ENCODE measurements at places on chromosomes 16 and 17.
A peak's percentile ranks its signal among the peaks of the same experiment; 100 is the strongest.

DNA sequence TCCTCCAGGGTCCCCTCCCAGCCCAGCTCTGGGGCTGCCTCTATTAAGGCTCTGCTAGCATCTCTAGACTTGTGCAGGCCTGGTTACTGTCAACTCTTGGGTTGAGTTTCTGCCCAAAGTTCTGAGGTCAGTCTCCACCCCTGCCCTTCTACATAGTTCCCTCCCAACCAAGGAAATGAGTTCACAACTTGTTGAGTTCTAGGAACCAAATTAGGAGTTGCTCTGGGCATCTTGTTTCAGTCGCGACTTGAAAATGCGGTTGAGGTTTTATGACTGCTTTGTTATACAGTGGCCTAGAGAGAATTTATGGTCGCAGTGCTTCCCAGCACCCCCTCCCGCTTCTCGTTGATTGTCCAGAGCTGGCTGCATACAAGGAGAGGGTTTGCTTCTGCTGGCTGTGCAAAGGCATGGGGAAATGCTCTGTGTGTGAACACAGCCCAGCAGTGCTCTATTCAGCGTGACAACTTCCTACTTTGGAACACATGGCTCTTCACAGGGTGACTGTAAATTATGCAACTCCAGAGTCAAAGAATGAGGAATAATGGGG lies 20.2 kb downstream of the GNAO1 start:
- DNase-seq, result no peak

DNA sequence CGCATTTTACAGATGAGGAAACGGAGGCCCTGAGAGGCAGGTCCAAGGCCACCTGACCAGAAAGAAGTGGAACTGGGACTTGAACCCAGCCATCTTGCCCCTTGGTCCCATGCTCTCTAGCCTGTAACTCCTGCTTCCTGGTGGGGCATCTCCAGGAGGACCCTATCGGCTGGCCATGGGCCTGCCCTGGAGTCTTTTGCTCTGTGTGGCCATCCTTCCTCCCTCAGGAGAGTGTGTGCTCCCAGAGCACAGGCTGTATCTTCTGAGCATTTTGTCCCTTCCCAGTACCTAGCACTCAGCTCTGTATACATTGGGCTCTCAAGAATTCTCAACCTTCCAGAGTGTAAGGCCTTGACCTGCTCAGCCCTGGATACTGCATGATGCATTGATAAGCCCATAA lies 28.4 kb upstream of the STH start:
- no peak for DNase-seq

GRCh38 chr16:1525871-1526607 lies 7.4 kb upstream of the TMEM204 start:
- DNase-seq, result no peak

DNA sequence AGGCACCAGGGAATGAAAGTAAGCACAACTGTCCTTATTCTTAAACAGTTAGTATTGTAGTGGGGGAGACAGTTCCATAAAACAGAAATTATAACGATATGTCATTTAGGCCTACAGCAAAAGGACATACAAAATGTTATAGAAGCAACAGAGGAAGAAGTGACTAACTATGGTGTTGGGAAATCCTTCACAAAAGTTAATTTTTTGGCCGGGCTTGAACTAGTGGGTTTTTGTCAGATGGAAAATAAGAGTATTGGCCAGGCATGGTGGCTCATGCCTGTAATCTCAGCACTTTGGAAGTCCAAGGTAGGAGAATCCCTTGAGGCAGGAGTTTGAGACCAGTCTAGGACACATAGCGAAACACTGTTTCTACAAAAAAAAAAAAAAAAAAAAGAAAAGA lies 127.8 kb downstream of the SSH2 start:
- no peak for DNase-seq

DNA sequence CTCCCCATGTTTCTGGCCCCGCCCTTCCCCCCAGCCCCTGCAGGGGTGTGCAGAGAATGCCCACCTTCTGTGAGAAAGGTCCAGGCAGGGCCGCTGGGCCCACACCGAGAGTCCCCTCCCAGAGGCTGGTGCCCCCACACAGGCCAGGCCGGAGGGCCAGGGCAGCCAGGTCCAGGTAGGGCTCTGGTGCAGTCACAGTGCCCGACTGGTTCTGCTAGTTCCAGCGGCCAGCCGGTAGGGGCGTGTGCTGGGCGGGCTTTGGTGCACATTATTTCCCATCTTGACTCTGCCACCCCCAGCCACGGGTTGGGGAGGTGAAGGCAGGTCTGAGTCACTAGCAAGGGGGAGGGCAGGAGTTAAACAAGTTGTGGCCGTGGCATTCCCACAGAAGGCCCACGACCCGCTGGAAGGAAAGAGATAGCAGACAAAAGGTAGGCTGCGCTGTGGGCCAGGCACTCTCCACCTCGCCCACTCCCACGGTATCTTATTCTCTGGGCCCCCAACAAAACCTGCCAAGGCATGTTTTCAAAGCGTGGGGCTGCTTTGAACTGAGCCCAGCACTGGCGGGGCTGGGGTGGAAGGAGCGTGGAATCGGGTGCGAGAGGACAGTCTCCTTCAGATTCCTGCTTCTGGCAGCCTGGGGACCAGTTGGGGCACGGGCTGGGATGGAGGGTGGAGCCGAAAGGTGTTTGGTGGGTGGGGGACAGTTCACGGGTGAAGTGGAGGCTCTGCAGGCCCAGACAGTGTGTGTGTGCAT lies 1.9 kb downstream of the EPN3 start:
- no peak for DNase-seq

DNA sequence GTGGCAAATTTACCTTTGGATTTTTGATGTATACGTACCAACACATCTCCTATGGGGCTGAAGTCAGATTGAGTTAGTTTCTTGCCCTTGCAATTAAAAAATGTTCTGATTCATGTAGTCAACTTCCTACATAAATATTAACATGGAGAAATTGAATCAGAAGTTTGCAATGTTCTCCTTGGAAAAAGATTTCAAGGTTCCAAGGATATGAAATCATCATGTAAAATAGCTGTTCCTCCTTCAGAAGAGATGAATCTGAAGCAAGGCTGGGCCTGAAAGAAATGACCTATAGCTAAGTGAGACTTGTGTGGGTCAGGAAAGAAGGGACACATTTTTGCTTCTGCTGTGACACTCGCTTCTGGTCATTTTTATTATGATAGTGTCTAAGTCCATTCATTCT lies 131.7 kb downstream of the RGS9 start:
- no peak for DNase-seq

- DNase-seq, result no peak
Observed at GRCh38 chr17:49944273-49944870, 24.6 kb upstream of the DLX4 start.

DNA sequence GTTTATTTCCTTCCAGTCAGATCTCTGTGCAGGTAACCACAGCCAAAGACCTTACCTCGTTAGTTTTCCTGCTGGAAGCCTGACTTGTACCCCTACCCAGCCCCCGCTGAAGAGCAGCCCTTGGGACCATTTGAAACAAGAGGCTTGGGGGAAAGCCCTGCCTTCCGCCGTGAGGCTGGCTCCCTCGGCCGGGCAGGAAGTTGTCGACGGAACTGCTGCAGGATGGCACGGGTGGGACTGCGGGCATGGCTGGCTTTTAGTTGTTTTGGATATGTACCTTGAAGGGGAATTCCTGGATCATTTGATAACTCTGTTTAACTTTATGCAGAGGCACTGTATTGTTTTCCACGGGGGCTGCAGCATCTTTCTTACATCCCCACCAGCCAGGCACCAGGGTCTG lies 49.0 kb upstream of the ENDOV start:
- DNase-seq, result no peak

GRCh38 chr16:31268891-31269290 lies 9.1 kb downstream of the ITGAM start:
- DNase-seq, result peak; percentile 33

DNA sequence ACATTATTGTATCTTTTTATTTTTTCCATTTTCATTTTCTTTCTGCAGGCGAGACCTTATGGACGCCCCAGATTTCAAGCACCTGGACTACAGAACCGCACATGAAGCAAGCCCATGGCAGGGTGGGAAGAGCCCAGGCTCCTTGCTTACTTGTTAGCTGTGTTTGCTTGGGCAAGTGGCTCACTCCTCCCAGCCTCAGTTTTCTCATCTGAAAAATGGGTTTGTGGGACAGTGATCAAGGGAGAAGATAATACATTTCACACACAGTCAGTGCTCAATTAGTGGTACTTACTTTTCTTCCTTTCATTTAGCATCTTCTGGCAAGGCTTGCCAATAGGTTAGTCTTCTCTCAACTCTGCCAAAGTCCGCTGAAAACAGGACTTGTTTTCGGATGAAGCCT lies 117.5 kb downstream of the IRX3 start:
- no peak for DNase-seq

- no peak for DNase-seq
Observed at GRCh38 chr16:69893106-69893505, 58.0 kb upstream of the CLEC18A start.

DNA sequence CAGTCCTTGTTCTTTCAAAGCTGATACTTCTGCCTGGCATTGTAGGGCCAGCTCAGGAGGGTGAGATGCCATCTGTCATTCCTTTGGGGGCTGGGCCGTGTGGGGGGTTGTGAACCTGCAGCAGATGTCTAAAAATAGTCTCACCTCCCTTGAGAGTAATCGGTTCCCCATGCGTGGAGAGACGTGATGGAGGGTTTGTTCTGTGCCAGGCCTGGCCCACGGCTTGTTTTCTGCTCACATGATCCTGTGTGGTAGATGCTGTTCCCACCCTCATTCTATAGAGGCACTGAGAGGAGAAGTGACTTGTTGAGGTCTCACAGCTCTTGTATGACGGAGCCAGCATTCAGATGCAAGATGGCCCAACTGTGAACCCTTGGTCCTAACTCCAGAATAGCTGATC lies 4.6 kb downstream of the IRF8 start:
- DNase-seq, result no peak

DNA sequence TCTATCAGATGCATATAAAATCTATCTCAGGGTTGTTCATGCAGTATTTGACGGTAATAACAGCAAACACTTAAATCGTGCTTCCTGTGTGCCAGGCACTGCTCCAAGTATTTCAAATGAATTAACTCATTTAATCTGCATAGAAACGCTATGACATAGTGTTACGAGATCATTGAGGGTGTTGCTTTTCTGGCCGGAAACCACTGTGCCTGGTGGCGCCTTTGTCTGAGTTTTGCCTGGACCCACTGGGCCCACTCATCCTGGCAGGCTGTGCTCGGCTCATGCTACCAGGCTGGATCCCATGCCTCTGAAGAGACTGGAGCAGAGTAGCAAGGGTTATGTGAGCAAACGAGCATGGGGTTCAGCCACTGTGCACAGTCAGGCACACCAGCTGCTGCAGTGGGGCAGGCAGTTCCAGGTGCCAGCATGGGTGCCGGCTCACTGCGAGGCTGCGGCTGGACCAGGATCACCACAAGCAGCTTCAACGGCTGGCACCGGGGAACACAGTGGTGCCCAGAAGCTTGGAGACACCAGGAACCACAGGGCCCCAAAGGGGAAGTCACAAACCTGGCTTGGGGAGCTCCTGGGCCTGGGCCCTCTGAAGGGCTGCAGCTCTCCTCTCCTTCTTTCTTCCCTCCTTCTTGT lies 45.9 kb upstream of the CLEC19A start:
- no peak for DNase-seq

GRCh38 chr17:28194382-28194781 lies 124.6 kb upstream of the TMEM97 start:
- DNase-seq, result no peak

- no peak for DNase-seq
Observed at GRCh38 chr16:56970934-56971767, 9.4 kb downstream of the CETP start.

DNA sequence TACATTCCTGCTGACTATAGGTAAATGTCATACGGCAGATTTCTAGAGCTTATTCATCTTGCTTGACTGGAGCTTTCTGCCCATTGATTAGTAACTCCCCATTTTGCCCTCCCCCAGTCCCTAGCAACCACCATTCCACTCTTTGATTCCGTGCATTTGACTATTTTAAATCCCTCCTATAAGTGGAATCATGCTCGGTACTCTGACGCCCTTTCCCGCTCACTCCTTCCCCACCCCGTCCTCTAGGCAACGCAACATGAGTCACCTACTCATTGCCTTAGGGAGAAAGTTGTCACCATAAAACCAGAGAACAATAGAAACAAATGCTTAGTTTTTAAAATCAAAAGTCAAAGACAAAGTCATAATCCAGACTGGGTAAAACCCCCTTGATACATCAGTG lies 45.5 kb upstream of the RBBP6 start:
- no peak for DNase-seq

- no peak for DNase-seq
Observed at GRCh38 chr17:21189361-21189760, 24.6 kb downstream of the TMEM11 start.

All from left forelimb (tissue), 1 donor.